Activated CD4-positive, alpha-beta T cell treated with anti-CD3 and anti-CD28 coated beads, Interleukin-2, amount 50 U/mL, for 1 hour (primary cell): ENCODE measurements at places on chromosomes 12 and 14.

DNA sequence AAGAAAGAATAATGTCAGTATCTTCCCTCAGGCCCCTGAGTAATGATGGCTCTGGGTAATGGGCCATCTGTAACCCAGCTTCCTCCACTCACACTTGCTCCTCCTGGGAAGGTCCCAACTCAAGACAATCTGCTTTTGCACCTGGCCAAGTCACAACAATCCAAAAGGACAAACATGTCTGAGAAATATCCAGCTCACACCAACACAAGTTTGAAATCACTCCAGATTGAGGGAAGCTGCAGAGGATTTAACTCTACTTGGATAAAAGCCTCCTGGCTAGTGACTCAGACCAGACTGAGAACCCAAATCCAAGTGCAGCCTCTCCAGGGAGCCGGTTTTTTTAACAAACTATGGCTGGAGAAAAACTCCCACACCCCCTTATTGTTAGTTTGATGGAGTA is 34.2 kb downstream of the RTRAF start:
- no peak for DNase-seq

GRCh38 chr12:113469949-113470743 is 1.5 kb downstream of the LHX5 start:
- DNase-seq = no peak

GRCh38 chr12:118175823-118176447 is 40.0 kb downstream of the PEBP1 start:
- DNase-seq = no peak

DNA sequence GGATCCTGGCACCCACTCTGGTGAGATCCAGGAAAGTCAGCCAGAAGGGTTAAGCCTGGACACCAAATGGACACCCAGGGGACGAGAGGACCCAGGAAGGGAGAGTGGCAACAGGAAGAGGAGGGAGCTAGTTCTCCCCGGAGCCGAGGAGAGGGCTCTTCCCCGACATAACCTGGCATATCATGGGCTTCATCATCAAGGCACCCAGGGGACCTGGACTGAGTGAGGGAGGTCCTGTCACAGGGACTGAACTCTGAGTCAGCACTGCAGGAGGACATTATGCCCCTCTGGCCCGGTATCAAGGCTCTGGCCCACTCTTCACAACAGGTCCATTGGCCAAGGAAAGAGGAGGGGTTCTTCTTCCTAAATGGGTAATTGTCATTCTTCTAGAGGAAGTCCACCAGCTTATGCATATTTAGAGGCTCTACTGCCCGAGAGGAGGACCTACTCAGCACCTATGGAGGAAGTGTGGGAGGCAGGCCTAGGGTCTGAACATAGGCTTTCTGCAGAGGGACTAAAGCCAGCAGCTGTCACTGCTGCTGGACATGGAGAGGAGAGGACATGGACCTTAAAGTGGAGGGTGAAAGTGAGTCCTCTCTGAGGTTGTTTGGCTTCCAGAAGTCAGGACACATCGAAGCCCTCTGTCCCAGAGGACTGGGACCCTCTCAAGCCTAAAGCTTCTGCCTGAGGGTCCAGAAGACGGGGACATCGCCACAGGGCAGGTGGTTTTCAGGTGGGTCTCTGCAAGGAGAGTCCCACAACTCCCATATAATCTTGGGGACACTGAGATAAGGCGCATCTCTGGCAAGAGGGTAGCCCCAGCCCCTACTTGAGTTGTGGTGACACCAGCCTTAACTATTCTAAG is 18.6 kb downstream of the ISCA2 start:
- DNase-seq = no peak

DNA sequence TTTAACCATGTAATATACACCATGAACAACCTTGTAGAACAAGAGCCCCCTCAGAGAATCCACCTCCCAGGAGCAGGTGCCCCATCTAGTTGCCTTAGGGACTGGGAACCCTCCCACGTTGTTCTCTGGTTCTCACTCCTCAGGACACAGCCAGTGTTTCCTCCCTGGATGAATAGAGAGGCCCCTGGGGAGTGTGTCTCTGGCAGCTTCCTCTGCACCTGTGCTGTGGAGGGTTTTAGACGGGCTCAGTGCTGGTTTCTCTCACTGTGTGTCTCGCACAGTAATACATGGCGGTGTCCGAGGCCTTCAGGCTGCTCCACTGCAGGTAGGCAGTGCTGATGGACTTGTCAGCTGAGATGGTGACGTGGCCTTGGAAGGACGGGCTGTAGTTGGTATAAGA is 581.3 kb downstream of the TMEM121 start:
- no peak for DNase-seq

GRCh38 chr14:101505236-101505970 is 55.9 kb upstream of the DIO3 start:
- DNase-seq = no peak
